Melanocyte of skin (primary cell): ENCODE measurements at places on chromosomes 3 and 15. TPM values are rescaled to one million over a fixed set of nuclear protein-coding genes. Genes with fewer than 3 reads are reported as not detected.

RTP1 gene
- total RNA-seq: not detected in 2 replicates

OR5K2 gene
- not detected in 2 replicates for total RNA-seq

SUCNR1 gene
- total RNA-seq: not detected in 2 replicates

RAD18 gene
- 11.4 and 16.4 TPM in 2 replicates for total RNA-seq

PDZRN3 gene
- total RNA-seq: 35.8 and 49.4 TPM in 2 replicates

ANKRD63 gene
- total RNA-seq: not detected in 2 replicates

MESP2 gene
- 0.15 TPM in 1 of 2 replicates, not detected in the other for total RNA-seq

HESX1 gene
- 0.34 TPM in 1 of 2 replicates, not detected in the other for total RNA-seq

TIGIT gene
- not detected in 2 replicates for total RNA-seq

TRPM1 gene
- total RNA-seq: 171 and 326 TPM in 2 replicates

CHRM5 gene
- not detected in 2 replicates for total RNA-seq

CLDN18 gene
- not detected in 2 replicates for total RNA-seq

MESP1 gene
- 0.77 and 1.00 TPM in 2 replicates for total RNA-seq
